Bronchial smooth muscle cell (primary cell): ENCODE measurements at places on chromosomes 13 and 19. TPM values are rescaled to one million over a fixed set of nuclear protein-coding genes. Genes with fewer than 3 reads are reported as not detected.

PDE4C gene
- 2.2 and 2.9 TPM in 2 replicates for total RNA-seq

C19orf67 gene
- not detected in 2 replicates for total RNA-seq

GRK1 gene
- total RNA-seq, result not detected in 2 replicates

CYP2B6 gene
- not detected in 2 replicates for total RNA-seq

NXNL1 gene
- total RNA-seq, result not detected in 2 replicates

CASP14 gene
- total RNA-seq, result not detected in 2 replicates
